MM.1S (cell line): ENCODE measurements at places on chromosomes 7 and 10.

DNA sequence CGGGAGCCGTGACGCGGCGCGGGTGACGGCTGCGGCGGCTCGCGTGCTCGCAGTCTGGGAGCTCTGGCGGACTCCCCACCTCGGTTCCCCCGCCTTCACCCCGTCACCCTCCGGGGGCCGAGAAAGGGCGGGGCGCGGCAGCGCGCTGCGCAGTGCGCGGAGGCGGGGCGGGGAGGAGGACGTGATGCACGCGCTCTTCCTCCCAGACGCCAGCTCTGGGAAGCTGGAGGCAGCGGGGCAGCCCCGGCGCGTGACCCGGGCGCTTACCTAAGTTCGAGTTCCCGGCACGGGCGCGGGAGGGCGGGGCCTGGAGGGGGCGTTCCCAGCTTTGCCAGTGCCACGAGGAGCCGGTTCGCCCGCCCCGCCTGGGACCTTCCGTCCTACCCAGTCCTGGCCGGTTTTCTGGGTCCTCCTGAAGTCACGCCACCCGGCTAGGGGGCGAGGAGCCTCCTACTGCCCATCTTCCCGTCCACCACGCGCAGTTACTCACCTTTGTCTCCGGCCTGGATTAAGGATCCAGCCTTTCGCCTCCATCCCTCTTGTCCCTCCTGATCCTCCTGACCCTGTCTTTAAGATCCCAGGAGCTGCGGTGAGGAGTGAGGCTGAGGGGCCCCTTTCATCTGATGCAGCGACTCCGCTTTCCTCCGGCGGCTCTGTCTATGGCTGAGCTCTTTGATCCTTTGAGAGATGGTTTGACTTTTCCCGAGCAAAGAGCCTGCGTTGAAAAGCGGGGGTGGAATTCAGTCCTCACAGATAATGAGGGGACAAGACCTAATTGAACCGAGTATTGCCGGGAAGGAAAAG lies 470 bp upstream of the NAMPT start:
- H3K4me1 ChIP-seq, result peaks cover 17% of the 10 kb centered on the region; the same call in 1 of the 2 replicates
- H3K27ac ChIP-seq, result peak overlapping the region; percentile 83
- H3K27me3 ChIP-seq, result no peaks in the 10 kb centered on the region

GRCh38 chr7:105635197-105635596 lies 53.9 kb upstream of the EFCAB10 start:
- no peak overlapping the region for H3K27ac ChIP-seq
- no peaks in the 10 kb centered on the region for H3K27me3 ChIP-seq
- no peak overlapping the region for H3K4me3 ChIP-seq
- H3K4me1 ChIP-seq, result no peaks in the 10 kb centered on the region
- no peaks in the 10 kb centered on the region for H3K36me3 ChIP-seq
- no peak for DNase-seq

DNA sequence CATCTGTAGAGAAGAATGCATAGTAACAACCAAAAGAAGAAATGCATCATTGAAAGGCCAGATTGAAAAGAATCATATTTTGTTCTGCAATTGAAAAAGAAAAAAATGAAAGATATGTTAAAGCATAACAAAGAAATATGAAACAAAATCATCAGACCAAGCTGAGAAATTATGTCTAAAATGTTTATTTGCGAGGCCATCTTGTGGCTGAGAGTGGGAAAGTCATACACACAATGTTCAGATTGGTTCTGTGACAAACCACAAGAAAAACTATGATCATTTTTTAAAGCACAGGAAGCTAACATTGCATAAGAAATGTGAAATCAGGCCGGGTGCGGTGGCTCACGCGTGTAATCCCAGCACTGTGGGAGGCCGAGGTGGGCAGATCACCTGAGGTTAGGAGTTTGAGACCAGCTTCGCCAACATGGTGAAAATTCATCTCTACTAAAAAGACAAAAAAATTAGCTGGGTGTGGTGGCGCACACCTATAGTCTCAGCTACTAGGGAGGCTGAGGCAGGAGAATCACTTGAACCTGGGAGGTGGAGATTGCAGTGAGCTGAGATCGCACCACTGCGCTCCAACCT lies 36.6 kb downstream of the ABCB5 start:
- H3K4me3 ChIP-seq, result no peak overlapping the region
- H3K27me3 ChIP-seq, result no peaks in the 10 kb centered on the region
- no peaks in the 10 kb centered on the region for H3K36me3 ChIP-seq
- H3K27ac ChIP-seq, result no peak overlapping the region

DNA sequence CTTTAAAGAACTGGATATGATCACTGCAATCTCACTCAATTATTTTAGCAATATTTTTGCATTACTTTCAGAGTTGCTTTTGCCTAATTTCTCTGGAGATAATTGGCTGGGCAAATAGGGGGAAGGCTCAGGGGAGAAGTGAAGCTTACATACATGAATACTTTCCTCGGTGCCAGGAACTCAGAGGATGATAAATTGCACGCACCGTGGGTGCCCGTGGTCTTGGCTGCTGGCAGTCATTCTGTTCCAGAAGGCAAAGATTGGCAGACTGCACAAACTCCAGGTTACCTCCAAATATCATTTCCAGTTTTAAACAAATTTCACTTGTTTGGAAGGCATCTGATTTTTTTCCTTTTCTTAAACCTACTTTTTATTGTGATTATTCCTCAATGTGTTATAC lies 197.8 kb upstream of the TMEM72 start:
- no peaks in the 10 kb centered on the region for H3K36me3 ChIP-seq
- no peak overlapping the region for H3K4me3 ChIP-seq
- no peak for DNase-seq
- H3K27ac ChIP-seq, result no peak overlapping the region

DNA sequence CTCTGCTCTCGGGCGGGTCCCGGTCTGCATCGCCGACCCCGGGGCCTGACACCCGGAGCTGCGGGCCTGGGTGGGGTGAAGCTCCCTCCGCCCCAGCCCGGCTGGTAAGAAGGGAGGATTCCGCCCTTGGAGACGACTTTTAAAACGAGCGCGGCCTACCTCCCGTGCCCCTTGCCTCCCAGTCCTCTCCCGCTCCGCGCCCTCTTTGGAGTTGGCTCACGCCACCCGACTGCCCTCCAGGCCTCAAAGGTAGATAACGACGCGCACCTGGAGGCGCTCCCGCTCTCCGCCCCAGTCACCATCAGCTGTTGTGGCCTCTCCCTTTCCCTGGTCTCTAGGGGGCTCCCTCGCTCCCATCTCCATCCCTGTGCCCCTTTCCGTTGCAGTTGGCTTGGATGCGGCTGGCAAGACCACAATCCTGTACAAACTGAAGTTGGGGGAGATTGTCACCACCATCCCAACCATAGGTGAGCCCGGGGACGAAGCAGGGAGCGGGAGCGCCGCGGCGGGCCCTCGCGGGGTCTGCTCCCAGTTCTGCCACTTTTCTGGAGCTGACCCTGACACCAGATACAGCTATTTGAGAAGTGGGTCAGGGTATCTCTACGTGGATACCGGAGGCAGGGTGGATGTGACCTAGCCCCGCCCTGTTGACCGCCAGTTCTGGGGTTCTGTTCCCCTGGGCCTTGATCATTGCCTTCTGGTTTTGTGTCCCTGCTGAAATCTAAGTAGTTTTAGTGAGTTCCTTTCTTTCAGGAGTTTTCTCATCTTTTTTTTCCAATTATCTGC lies 679 bp downstream of the ARF5 start:
- peak overlapping the region; percentile 51; the same call in 1 of the 2 replicates for H3K27ac ChIP-seq
- H3K4me1 ChIP-seq, result peaks cover 22% of the 10 kb centered on the region
- H3K27me3 ChIP-seq, result no peaks in the 10 kb centered on the region

GRCh38 chr7:129471402-129471827 lies 30.9 kb upstream of the SMKR1 start:
- H3K4me3 ChIP-seq, result no peak overlapping the region
- no peaks in the 10 kb centered on the region for H3K4me1 ChIP-seq
- DNase-seq, result no peak
- no peak overlapping the region for H3K27ac ChIP-seq
- no peaks in the 10 kb centered on the region for H3K27me3 ChIP-seq

DNA sequence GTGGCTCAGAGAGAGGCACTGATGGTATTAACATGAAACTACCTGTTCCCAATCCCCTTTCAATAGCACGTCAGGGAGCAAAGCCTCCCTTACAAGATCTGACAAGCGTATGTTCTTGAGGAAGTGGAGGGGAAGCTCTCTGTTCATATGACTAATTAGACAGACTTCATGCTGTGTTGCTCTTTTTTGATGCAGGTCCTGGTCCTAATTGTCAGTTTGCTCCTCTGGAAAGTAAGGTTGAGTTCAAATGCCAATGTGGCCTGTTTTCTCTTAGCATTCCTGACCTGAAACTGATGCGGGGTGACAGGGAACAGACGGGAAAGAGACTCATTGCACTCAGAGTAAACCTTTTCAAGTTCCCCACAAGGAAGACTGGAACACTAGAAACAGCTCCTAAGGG lies 27.0 kb upstream of the TBX20 start:
- no peaks in the 10 kb centered on the region for H3K27me3 ChIP-seq
- DNase-seq, result no peak
- H3K4me1 ChIP-seq, result no peaks in the 10 kb centered on the region; the same call in 1 of the 2 replicates

DNA sequence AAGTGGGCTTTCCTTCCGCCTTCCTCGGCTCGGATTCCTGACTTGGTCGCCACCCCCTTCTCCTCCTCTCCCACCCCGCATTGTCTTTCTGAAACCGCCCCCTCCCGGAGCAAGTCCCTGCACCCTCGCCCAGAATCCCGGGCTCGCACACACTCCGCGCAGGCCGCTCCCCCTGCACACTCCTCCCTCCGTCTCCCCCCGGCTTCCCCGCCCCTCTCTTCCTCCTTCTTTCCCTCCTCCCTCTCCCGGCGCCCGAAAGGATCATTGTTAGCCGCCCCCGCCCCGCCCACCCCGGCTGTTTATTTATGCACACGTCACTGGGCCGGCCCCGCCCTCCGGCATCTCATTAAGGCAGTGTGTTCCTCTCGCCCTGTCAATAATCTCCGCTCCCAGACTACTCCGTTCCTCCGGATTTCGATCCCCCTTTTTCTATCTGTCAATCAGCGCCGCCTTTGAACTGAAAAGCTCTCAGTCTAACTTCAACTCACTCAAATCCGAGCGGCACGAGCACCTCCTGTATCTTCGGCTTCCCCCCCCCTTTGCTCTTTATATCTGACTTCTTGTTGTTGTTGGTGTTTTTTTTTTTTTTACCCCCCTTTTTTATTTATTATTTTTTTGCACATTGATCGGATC lies at the start of gene TCF7L2:
TSS of gene TCF7L2 (plus strand) at position 373 of the 633 bp plus-strand sequence. CDS start 510 bp downstream, outside the sequence.
- no peaks in the 10 kb centered on the region for H3K36me3 ChIP-seq
- H3K4me3 ChIP-seq, result peak within 1 kb of the TSS; percentile 62
- peak; percentile 47 for DNase-seq
- H3K27me3 ChIP-seq, result peaks cover 67% of the 10 kb centered on the region

- no peak overlapping the region for H3K27ac ChIP-seq
- H3K4me3 ChIP-seq, result no peak overlapping the region
- peaks cover 19% of the 10 kb centered on the region for H3K27me3 ChIP-seq
- no peak for DNase-seq
Observed at GRCh38 chr10:5502571-5503476, 3.5 kb upstream of the CALML5 start.

DNA sequence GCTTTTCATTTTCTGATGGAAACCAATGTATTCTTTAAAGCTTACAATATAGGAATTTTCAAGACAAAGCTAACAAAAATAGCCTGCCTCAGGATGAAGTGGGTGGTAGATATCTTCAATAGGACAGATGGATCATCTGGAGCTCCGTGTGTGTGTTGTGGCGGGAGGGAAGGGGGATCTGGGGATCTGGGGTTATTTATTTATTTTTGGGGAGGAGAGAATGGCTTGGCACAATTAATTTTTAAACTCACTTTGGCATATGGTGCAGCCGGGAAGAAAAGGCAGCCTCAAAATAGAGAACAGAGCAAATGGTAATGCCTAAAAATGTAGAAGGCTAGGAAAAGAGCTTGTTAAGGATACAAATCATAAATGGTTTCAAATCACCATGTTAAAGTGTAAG lies 11.6 kb upstream of the ABLIM1 start:
- no peaks in the 10 kb centered on the region for H3K4me1 ChIP-seq
- no peak overlapping the region for H3K4me3 ChIP-seq

DNA sequence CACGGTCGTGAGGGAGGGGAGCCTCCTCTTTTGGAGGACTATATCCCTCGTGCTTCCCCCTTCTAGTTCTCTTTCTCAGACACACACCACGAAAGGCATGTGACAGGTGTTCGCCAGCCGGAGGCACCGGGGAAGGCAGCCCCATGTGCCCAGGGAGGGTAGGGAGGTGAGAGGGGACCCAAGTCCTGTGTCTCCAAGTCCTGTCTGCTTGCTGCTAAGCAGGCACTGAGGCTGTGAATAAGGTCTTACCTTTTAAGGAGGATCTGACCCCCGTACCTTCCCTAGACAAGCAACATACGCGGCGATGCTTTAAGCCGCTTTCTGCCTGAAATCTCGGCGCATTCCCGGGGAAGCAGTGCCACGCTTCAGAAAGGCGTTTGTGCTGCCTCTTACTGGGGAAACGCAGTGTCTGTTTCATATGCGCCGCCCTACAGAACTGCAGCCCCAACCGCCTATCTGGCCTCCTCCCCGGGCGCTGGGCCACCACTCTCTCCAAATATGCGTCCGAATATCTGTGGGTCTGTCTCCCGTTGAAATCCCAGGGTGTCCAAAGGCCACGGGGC lies 770 bp downstream of the PLXNA4 start:
- no peak for DNase-seq
- no peak overlapping the region for H3K4me3 ChIP-seq
- peaks cover 51% of the 10 kb centered on the region for H3K27me3 ChIP-seq
- H3K27ac ChIP-seq, result no peak overlapping the region
- no peaks in the 10 kb centered on the region for H3K4me1 ChIP-seq
- H3K36me3 ChIP-seq, result no peaks in the 10 kb centered on the region

DNA sequence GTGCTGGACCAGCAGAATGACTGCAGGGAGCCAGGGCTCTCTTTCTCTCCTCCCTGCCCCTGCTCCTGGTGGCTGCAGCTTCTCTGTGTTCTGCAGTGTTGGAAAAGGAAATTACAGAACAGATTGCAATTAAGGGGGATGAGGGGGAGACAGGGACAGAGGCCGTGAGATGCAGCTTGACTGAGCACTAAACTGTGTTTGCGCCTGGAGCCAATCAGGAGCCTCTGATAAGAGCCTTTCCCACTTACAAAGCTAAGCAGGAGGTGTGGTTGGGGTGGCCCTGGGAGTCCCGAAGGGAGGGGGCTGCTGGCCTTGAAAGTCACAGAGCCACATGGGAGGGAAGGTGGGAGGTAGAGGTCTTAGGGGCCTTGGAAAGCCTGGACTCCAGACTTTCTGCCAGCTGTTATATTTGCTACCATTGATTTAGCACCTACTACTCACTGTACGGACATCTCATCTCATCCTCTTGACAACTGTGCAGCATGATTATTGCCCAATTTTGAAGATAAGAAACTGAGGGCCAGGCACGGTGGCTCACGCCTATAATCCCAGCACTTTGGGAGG lies 26.7 kb downstream of the TRIM8 start:
- DNase-seq, result no peak
- H3K4me3 ChIP-seq, result no peak overlapping the region
- no peaks in the 10 kb centered on the region for H3K36me3 ChIP-seq
- H3K27ac ChIP-seq, result no peak overlapping the region
- no peaks in the 10 kb centered on the region for H3K27me3 ChIP-seq
- no peaks in the 10 kb centered on the region for H3K4me1 ChIP-seq
